ENCODE measurements at places on chromosomes 2 and 18.
A peak's percentile ranks its signal among the peaks of the same experiment; 100 is the strongest.

GRCh38 chr2:39227628-39228412 is 15.9 kb downstream of the CDKL4 start:
- DNase-seq: peak; percentile 66

GRCh38 chr2:119527999-119528398 is 3.7 kb upstream of the SCTR start:
- no peak for DNase-seq

DNA sequence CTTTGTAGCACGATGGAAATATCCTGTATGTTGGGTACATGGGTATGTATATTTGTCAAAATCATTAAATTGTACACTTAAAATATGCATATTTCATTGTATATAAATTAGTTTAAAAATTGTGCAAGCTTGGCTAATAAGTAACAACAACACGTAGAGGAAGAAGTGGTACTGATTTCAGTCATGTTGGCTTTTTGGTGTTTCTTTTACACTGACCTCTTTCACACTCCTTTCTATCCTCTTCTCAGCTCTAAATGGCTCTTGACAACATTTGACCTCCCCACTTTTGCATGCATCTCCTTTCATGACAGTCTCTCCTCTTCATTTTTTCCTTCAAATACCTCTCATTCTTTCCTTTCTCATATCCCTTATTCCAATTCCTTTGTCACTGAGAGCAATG is 801.4 kb upstream of the ZEB2 start:
- no peak for DNase-seq

GRCh38 chr2:209686448-209686847 is 85.2 kb upstream of the UNC80 start:
- no peak for DNase-seq

DNA sequence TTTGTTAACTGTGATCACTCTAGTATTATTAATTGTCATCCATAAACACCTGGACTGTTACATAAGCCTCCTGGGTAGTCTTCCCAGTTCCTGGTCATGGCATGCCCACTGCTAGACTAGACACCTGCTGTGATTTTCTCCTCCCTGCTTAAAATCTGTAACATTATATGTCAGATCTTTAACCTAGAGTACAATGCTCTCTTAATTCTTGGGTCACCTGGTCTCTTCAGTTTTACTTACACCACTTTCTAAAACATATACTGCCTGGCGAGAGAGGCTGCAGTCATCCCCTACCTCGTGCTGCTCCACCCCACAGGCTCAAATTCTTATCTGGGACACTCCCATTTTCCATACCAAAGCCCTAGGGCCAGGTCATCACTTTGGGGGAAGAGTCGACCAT is 161.3 kb downstream of the CDH2 start:
- no peak for DNase-seq

- no peak for DNase-seq
Observed at GRCh38 chr2:126849486-126849885, 49.2 kb upstream of the TEX51 start.

GRCh38 chr2:190216829-190217228 is 102.8 kb downstream of the HIBCH start:
- peak; percentile 8 for DNase-seq

- DNase-seq: no peak
Observed at GRCh38 chr2:102073168-102073724, 69.3 kb upstream of the IL1R1 start.

DNA sequence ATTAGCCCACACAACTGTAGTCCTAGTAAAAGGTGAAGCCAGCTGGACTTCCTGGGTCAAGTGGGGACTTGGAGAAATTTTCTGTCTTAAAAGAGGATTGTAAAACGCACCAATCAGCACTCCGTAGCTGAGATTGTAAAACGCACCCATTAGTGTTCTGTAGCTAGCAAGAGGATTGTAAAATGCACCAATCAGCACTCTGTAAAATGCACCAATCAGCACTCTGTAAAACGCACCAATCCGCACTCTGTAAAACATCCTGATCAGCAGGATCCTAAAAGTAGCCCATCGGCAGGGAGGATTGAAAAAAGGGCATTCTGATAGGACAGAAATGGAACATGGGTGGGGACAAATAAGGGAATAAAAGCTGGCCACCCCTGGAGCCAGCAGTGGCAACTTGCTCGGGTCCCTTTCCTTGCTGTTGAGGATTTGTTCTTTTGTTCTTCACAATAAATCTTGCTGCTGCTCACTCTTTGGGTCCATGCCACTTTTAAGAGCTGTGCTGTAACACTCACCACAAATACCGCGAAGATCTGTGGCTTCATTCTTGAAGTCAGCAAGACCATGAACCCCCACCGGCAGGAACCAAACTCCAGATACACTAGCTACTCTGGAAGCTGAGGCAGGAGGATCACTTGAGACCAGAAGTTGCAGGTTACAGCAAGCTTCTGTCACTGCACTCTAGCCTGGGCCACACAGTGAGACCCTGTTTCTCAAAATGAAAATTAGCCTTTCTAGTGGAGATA is 102.6 kb downstream of the HS6ST1 start:
- no peak for DNase-seq

GRCh38 chr2:195514365-195514764 is 142.7 kb upstream of the SLC39A10 start:
- no peak for DNase-seq

DNA sequence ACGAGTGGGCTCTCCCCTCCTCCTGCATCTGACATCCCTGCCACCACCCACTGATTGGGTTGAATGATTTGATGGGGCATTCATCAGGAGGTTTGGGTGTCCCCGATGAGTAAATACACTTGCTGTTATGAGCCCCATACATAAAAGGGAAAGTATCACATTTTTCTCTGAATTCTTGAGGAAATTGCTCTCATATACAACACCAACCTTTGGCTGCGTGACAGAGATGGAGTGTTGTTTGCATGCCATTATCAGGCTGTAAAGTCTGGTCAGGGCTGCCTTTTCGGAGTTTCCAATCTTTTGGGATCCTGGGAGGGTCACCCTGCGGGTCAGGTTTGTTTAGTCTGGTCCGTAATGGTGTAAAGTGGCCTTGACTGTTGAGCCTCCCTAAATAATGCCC is 227.9 kb upstream of the SPRED2 start:
- DNase-seq: no peak

- DNase-seq: peak; percentile 51
Observed at GRCh38 chr2:138244501-138244925, 257.1 kb upstream of the SPOPL start.

GRCh38 chr2:78676921-78677696 is 348.4 kb upstream of the REG3G start:
- DNase-seq: no peak

- DNase-seq: no peak
Observed at GRCh38 chr2:26072925-26073768, 39.3 kb downstream of the RAB10 start.

GRCh38 chr2:25230948-25231311 is 62.5 kb upstream of the POMC start:
- no peak for DNase-seq

- DNase-seq: no peak
Observed at GRCh38 chr18:77397617-77398016, 148.0 kb downstream of the GALR1 start.

- no peak for DNase-seq
Observed at GRCh38 chr18:65737471-65737955, 13.3 kb upstream of the CDH7 start.

- DNase-seq: peak; percentile 57
Observed at GRCh38 chr2:207180741-207181140, 15.0 kb upstream of the KLF7 start.

DNA sequence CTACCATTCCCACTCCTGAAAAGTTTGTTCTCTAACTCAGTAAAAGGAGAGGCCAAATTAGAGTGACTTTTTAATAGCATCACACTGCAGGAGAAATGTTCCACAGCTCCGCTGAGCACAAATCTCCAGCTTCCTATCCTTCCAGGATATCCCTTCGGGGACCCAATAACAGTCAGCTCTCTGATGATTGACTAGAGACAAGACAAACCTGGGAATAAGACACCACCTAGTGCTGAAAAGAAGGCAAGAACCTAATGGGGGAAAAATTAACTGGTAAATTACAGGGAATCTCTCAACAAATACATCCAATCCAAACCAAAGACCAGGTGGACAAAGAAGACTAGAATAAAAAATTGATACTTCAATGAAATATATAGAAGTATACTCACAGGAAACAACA is 977.1 kb upstream of the SOX11 start:
- no peak for DNase-seq

DNA sequence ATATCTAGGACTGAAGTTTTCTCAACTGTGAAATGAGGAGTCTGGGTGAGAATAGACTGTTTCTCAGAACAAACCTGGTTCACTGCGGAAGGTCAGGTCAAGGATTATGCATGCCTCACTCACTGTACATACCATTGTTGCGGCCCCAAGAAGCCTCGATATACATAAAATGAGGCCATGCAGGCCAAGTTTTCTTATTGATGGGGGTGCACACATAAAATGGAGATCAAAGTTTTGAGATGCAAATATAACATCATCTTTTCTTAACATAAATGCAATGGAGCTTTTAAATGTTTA is 1366.1 kb upstream of the CELF4 start:
- no peak for DNase-seq

- DNase-seq: no peak
Observed at GRCh38 chr18:2984091-2984490, 28.9 kb downstream of the LPIN2 start.

DNA sequence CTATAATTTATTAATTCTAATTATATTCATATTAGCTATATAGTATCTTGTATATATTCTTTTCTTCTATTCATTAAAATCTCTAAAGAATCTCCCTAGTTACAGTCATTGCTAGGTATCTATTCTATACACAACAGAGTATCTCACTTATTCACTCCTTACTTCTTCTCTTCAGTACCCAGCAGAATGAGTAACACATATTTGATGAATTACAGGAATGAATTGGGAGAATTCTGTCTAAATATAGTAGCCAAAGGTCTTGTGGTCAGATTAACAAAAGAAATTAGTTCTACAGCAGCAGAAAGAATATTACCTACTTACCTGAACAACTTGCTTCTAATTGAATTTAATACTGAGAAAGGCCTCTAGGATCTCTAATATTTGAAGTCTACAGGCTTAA is 758.0 kb upstream of the ZEB2 start:
- peak; percentile 49 for DNase-seq

- DNase-seq: no peak
Observed at GRCh38 chr18:26454192-26454591, 94.2 kb downstream of the KCTD1 start.

All from ELR (cell line).